ENCODE measurements at places on chromosomes 1 and 21.

GRCh38 chr1:247548092-247548491 is 842 bp upstream of the GCSAML start:
- DNase-seq: no peak

- no peak for DNase-seq
Measured at GRCh38 chr1:154142358-154142757, 12.5 kb downstream of the NUP210L start.

DNA sequence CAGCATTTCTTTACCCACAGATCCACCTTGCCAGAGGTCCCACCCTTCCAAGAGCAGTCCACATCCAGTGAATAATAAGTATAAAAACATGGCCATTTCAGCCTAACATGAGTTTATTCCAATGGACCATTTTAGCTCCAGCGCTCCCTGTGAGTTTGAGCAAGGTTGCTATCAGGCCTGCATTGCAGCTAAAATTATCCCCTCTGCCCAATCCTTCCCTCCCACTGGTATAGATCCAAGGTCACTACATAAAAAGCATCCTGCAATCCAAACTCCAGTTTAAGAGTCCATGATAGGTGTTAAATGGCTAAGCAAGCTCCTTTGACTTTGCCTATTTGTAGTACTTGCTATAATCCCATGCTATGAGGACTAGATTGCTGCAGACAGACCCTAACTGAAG is 35.6 kb downstream of the SLC5A9 start:
- no peak for DNase-seq

DNA sequence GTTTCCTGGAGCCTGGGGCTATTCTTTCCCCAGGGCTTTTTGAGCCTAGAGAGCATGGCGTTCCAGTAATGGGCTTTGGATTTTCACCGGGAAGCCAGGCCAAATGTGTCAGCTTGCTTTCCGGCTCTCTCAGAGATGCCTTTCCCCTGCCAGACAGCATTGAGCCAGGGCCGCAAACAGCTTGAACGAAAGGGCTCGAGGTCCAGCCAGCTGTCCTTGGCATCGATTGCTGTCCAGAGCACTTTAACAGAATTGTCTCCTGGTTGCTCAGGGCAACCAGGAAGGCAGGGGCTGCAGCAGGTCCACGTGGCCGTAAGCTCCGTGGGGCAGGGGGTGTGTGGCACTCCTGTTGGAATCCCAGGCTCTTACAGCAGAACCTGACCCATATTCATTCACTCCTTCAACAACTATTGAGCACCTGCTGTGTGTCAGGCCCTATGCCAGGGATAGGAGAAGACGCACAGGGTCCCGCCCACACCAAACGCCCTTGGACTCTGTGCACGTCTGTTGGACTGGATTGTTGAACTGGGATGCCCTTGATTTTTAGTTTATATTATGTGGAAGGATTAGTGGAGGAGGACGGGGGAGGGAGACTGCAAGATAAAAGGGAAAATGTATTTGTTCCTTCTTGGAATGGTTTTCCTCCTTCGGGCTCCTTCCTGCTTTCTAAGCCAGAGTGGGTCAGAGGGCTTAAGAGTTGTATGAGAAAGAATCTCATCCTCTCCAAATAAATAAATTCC is 38.7 kb upstream of the EFHD2 start:
- no peak for DNase-seq

GRCh38 chr1:222240536-222241181 is 307.2 kb downstream of the HHIPL2 start:
- peak; percentile 40 for DNase-seq

DNA sequence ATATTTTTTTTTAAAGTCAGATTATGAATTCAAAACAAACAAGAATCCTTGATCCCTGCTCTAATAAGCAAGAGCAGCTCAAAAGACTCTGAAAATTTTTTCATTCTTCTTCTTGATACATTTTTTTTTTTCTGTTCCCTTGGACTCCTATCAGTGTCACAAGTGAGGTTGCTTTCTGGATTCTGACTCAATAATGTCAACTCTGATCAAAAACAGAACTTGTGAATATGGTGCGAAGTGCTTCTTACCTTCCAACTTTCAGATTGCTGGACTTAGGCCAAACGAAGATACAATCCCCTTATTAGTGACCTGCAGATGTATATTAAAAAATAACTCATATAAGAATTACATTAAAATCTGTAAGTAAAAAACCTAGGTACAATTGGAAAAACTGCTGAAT is 136.1 kb downstream of the GPATCH2 start:
- DNase-seq: no peak

DNA sequence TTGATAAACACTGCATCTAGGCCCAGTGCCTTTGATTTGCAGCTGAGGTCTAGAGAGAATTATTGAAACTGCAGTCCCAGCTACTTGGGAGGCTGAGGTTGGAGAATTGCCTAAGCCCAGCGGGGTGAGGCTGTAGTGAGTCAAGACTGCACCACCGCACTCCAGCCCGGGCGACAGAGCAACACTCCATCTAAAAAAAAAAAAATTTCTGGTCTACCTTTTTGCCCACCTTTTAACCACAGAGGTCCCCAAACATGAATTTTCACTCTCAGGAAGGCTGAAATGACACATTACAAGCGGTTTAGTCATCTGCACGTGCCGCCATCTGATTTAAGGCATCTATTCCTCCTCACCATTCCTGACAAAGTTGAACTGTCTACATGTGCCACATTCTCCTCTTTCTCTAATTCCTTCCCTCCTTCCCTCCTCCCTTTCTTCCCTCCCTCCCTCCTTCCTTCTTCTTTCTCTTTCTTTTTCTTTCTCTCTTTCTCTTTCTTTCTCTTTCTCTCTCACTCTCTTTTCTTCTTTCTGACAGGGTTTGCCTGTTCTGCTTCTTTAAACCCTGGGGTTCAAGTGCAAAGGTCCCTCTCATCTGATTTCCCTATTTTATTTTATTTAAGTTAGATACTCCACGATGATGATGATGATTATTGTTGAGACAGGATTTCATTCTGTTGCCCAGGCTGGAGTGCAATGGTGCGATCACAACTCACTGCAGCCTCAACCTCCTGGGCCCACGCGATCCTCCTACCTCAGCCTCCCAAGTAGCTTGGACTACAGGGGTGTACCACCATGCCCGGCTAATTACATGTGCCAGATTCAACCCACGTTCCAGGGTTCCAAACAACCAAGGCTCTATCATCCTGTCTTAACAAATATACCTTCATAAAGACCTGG is 3.0 kb upstream of the SOD1 start:
- DNase-seq: peak; percentile 27
